ENCODE measurements at places on chromosomes 12 and 14.

GRCh38 chr12:107027636-107028053, 40.7 kb upstream of the MTERF2 start:
- no peak for DNase-seq

- no peak for DNase-seq
Measured at GRCh38 chr12:130461447-130461815, 123.7 kb downstream of the PIWIL1 start.

- no peak for DNase-seq
Measured at GRCh38 chr12:76223869-76224268, 124.3 kb downstream of the BBS10 start.

DNA sequence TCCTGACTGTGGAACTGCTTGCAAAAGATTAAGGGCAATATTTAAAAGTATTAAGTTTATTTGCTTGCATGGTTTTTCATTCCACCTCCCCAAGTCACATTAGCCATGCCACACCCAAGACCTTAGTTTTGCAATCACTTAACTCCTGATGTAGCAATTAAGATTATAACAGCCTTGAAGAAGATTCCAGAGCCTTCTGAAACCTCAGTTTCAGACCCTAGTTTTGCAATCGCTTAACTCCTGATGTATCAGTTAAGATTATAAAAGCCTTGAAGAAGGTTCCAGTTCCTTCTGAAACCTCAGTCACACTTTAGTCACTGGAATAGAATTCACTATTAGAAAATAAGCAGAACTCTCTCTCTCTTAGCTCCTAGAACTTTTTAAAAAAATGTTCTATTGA, 42.7 kb upstream of the DCN start:
- no peak for DNase-seq

- no peak for DNase-seq
Measured at GRCh38 chr12:79127271-79127751, 262.7 kb downstream of the SYT1 start.

DNA sequence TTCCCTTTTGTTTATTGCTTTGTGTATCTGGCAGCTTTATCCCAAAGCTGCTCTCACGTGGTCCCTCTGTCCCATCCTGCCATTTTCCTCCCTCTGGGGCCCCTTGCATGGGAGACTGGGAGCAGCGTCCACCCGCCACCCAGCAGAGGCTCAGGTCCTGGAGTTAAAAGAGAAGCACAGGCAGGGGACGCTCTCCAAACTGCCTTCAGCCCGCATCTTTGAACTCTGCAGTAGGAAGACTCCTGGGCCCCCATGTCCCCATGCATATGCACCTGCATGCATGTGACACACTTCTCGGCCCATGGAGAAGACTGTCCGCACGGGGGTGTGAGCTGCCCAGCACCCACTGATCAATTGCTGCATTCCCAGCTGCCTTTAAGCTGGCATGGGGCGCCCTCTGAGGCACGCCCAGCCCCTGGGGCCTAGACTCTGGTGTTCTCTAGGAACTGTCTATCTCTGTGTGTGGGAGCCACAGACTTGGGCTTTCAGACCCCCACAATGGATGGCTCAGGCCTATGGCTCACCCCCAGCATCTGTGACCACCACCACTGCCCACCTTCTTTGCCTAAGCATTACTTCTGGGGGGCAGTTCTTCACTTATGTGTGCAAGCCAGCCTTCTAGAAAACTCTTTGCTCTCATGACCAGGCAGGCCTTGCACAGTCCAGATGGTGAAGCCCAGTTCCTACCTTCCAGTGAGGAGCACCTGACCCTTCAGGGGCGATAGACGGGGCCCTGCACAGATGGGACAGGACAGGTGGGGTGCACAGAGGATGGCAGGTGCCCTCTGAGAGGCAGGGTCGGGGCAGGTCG, 96.1 kb upstream of the DIO3 start:
- DNase-seq: no peak

DNA sequence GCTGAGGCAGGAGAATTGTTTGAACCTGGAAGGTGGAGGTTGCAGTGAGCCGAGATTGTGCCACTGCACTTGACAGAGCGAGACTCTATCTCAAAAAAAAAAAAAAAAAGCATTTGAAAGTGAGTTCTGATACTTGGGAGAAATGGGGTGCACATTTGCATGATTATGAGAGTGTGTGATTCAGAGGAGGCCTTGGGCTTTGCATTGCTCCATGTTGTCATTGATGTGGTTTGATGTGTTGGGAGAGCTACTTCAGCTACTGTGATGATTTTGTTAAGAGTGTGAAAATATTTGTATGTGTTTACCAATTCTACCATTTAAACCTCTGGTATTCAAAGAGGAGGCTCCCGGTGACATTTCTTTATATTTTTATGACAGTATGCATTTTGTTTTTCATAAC, 24.4 kb downstream of the DRAM1 start:
- DNase-seq: no peak

DNA sequence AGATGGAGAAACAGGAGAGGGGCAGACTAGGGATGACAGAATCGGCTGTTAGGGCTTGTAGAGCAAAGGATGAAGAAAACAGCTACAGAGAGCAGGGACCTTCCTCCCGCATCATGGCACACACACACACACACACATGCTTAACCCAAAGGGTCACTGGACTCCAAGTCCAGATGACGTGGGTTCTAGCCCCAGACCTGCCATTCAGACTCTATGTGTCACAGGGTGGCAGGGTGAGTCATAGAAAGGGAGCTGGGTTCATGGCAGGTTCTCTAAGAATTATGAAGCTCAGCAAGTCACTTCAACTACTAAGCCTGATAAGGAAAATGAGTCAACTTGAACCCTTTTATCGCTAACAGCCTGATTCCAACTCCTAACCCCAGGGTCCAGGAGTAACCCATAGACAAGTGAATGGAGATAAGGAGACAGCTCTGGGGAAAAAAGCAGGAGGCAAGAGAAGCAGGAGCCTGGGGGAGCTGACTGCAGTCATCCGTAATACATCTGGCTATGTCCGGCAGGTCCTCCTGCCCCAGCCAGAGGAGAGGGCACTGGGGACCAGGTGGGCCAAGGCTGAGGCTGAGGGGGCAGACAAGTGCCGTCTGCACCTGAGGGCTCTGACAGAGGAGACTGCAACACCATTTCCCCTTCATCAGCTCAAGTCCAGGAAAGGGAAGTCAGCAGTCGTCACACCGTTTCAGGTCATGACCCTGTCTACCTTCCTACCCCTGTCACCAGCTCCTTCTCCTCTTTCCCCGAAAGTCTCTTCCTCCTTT, 3.6 kb upstream of the TNFRSF1A start:
- DNase-seq: no peak

- no peak for DNase-seq
Measured at GRCh38 chr14:53979747-53980642, 23.4 kb upstream of the BMP4 start.

GRCh38 chr12:10989107-10989506, 2.4 kb upstream of the TAS2R50 start:
- no peak for DNase-seq

DNA sequence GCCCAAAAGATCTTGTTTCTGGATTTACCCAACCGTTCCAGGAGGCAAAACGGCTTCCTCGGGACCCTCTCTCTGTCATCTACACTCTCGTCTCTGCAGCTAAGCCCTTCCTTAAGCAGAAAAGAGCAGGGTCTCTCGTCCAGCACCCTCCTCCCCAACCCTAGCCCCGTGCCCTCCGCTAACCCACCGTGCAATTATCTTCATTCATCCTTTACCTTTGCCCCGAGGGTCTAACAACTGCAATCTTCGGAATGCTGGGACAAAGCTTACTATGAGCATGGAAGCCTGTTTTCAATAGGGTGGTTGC, 276 bp upstream of the BMAL2 start:
- no peak for DNase-seq

- no peak for DNase-seq
Measured at GRCh38 chr12:18345021-18345735, 83.9 kb downstream of the PIK3C2G start.

DNA sequence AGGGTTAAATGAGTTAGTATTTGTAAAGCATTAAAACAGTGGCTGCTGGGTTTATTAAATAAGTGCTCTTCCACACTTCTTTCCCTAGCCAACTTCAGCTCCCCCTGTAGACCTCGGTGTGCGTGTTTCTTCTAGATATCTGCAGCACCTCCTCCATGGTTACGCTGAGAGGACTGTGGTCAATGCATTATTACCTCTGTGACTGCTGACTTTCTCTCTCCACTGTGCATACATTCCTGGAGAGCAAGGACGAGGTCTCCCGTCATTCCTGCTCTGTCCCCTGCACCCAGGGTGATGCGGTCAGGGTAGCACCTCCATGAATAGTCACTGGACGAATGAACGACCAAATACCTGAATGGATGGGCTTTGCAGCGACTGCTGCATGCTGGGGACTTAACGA, 44.6 kb downstream of the ZFP36L1 start:
- no peak for DNase-seq

DNA sequence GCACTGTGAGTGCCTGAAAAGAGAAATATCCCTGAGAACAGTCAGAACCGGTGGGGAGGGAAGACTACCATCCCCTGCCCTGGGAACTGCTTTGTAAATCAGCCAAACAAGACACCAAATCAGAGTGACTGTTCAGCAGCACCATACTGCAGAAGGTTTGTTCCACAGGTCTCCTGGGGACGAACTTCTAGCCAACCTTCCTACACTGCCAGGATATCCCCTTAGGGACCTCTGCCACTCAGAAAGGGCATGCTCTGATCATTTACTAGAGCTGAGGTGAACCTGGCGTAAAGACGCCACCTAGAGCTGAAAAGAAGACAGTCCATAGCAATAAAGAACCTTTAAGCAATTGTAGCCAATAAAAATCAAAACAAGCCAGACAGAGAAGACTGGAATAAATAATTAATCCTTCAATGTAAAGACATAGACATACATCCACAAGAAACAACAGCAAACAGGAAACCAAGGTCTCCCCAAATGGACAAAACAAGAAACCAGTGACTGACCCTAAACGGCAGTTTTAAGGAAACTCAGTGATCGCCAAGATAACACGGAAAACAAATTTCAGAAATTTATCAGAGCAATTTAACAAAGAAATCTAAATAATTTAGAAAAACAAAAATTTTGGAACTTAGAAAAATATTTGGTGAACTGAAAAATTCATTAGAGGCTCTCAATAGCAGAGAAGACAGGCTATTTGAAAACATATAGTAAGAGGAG, 228.1 kb upstream of the AMIGO2 start:
- peak; percentile 16 for DNase-seq

GRCh38 chr12:52041695-52042123, 9.5 kb upstream of the NR4A1 start:
- DNase-seq: no peak

DNA sequence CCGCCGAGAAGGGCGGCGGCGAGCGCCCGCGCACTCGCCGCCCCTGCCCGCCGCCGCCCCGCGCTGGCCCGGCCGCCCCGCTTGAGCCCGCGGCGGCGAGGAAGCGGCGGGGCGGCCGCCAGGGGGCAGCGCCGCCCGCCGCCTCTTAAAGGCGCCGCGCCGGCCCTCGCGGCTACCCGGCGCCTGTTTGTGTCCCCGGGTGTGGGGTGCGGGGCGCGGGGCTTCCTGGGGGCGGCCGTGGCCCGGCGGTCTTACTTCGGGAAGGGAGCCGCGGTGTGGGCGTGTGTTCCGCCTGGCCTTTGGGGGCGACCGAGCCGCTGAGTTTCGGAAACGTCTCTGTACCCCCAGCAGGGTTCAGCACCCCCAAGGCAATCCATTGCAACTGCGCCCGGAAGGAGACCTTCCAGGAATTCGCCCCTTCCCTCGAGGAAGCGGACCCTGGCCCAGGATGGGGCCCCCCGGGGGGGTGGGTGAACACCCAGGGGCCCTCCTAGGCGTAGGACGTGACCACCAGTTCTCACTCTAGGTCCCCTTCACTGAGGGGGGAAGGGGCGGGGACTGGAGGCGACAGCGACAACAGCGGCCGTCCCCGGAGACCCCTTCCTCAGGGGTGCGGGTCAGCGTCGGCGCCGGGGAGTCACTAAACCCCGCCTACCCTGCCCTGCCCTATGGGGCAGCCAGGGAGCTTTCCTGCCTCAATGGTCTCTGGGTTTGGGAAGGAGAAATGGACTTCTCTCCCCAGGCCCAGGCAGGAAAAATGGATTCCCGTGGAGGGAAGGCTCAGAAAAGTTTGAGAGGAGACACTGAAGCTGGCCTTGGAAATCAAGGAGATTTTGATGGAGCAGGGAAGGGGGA, at the start of gene ITPK1:
TSS of gene ITPK1 (minus strand) at position 105 of the 855 bp plus-strand sequence. CDS start 762 bp downstream, outside the sequence.
- peak; percentile 42 for DNase-seq

GRCh38 chr12:15323480-15323879, 1.2 kb downstream of the PTPRO start:
- no peak for DNase-seq

DNA sequence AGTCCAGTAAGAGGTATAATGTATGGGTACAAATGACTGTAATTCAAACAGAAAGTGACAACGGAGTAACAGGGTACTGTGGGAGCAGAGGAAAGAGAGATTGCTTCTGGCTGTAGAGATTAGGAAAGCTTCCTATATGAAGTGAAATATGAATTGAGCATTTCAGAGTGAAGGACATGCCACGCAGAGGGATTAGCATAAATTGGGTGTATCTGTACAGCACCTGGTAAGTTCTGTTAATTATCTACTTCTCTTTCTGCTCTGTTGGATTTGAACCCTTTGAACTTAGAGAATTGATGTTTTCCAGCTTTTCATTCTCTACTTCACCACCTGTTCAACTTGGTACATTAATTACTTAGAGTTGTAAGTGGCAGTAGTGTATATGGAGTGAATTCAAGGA, 8.8 kb downstream of the STK38L start:
- DNase-seq: peak; percentile 69

DNA sequence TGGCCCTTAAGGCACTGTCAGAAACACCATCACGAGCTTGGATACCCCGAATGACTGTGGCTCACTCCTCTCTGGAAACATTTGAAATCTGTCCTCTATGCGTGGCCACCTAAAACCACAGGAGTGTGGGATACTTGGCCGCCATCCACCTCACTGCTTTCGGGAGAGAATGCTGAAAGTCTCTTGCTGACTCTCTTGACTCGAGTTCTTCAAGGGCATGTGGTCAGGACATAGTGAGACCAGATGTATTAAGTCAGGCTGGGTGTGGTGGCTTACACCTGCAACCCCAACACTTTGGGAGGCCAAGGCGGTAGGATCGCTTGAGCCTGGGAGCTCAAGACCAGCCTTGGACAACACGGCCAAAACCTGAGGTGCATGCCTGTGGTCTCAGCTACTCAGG, 174.7 kb upstream of the ALG10B start:
- DNase-seq: no peak

GRCh38 chr14:85620947-85621346, 91.0 kb downstream of the FLRT2 start:
- DNase-seq: no peak

- DNase-seq: no peak
Measured at GRCh38 chr12:20628226-20628787, 66.8 kb upstream of the SLCO1C1 start.

GRCh38 chr14:21440859-21441258, 15.1 kb downstream of the CHD8 start:
- no peak for DNase-seq

DNA sequence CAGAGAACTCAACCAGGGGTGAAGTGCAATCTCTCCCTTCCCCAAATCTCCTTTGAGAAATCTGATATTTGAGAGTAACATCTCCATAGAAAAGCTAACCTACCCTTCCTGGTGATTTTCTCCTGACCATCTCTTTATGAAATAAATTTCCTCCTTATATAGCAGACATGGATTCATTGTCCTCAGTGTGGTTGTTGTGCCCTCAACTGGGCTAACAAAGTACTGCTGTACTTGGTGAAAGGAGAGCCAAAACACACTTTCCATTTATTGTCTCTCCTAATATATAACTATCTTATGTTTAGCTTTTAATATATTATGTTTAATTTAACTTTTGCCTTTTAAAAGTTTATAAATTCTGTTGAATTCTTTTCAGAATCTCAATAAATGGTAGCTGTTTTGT, 65.1 kb upstream of the SLCO1B1 start:
- DNase-seq: no peak
